ENCODE measurements at places on chromosomes 6 and 20.

DNA sequence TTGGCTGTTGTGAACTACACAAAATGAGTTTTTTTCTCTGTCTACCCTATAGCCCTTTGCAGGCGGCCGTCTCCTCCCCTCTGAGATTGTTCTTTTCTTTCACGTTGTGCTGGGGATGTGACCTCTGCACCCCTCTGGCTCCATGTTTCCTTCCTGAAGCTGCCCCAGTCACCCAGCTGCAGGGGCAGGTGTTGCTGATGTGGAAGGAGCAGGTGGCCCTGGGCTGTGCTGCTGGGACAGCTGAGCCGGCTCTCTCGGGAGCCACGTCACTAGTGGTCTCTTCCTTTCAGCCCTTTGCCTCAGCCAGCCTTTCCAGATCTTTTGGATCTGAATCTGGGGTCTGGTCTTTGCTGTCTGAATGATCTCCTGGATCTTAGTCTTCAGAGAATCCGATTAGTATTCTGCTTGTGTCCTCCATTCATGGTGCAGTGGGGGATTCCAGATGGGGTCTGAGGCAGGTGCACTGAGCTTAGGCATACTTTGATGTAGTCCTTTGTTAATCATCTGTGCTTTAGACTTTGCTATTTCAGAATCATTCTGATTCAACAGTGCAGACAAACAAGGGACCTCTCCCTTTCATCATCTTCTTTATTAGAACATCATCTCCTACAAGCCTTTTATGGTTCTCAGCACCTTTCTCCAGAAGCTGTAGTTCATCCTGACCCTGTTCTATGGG lies 31.4 kb downstream of the TMEM181 start:
- DNase-seq, result no peak

DNA sequence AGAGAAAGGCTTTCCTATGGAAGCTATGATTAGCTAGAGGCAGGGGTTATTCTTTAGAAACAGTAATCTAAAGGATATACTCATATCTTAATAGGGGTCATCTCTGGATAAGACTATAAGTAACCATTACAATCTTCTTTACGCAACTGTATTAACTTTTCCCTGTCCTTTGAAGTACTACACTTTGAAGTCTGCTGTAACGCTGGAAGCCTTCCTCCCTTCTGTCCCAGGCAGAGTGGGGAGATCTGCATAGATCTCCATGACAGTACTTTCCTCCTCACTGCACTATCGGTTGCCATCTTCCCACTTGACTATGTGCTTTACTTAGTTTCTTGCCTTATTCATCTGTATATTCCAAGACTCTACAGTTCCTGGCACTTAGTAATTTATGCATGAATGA lies 20.1 kb downstream of the SLC35B3 start:
- DNase-seq, result no peak

DNA sequence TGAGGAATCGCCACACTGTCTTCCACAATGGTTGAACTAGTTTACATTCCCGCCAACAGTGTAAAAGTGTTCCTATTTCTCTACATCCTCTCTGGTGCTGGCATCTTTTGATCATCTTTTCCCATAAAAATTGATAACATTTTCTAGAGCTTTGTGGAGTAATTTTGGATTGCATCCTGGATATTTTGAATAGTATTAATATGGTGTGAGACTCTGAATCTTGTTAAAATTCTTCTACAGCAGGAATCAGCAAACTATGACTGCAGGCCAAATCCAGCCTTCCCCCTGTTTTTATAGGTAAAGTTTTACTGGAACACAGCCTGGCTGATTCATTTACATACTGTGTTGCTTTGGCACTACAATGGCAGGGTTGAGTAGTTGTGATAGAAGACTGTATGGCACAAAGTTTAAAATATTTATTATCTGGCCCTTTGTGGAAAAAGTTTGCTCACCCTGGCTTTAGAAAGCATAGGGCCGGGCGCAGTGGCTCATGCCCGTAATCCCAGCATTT lies 15.0 kb upstream of the RNF8 start:
- no peak for DNase-seq

GRCh38 chr6:142387997-142388815 lies 86.4 kb downstream of the ADGRG6 start:
- no peak for DNase-seq

DNA sequence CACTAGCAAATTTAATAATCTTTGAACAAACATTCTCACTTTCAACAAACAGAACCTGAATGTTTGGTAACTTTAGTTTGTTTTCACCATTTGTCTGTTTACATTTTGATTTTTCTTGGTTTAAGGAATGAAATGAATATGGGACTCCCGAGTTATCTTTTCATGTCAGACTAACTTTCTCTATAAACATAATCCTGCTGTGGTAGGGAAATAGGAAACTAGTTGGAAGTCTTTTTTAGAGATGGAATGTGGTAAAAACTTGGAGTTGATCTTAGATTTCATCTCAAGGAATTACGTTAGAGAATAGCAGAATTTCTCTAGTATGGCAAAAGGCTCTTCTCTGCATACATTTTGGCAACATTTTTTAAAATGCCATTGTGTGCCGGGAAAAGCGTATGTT lies 206.5 kb downstream of the CDKAL1 start:
- DNase-seq, result no peak

- DNase-seq, result no peak
Measured at GRCh38 chr20:40689100-40689942, at the start of gene MAFB. Gene MAFB (minus strand): TSS chr20:40689236. CDS start chr20:40688850, 386 bp downstream.

DNA sequence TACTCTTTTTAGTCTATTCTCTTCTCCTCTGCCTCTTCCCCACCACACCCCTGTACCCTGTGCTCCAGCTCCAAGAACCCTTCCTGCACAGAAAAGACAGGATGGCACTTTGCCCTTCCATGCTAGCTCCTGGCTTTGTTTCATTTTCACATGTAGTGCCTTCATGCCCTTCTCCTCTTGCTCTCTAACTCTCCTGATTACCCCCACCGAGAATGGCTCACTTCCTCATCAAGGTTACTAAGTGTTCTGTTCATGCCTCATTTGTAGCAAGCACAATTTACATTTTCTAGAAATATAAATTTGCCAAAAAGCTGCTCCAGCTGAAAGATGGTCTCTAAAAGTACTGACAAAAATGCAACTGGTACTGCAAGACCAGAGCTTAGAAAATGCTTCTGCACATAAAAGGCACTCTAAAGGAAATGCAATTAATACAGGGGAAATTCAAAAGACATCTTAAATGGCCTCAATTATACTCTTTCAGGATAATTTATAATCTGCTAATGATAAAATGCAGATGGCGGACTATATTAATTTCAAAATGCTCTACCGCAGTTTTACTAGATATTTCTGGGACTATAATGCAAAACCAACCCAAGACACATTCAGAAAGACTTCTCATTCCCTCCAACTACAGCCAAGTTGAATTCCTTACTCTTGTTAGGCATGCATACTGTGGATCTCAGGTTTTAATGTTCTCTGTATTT lies 570.2 kb downstream of the PRKN start:
- no peak for DNase-seq

- DNase-seq, result no peak
Measured at GRCh38 chr20:1707588-1708449, 50.2 kb upstream of the SIRPG start.

DNA sequence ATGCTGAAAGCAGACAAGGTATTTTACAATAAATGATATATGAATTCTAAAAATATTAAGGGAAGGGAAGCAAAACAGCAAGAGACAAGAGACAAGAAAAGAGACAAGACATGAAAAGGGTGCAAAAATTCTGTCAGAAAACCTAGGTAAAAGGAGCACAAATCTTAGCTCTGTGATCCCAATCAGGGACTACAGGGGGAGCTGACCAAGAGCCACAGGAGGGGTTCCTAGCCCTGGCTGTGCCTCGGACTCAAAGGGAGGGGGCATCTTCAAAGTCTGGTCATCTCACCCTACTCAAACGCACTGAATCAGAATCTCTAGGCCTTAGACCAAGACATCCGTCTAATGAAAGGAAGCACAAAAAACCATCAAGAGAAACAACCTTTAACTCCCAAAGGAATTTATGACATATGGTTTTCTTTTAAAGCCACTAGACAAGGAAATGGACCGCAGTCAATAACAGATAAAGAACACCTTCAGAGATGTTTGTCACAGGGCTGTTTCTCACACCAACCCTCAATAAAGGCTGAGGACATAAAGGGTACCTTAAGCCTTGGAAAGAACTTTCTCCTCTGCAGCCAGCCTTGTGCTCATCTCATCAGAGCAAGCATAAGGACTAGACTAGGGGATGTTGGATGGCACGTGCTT lies 130.4 kb upstream of the CDYL start:
- DNase-seq, result no peak

- DNase-seq, result no peak
Measured at GRCh38 chr6:106145741-106146227, 59.6 kb downstream of the PRDM1 start.

DNA sequence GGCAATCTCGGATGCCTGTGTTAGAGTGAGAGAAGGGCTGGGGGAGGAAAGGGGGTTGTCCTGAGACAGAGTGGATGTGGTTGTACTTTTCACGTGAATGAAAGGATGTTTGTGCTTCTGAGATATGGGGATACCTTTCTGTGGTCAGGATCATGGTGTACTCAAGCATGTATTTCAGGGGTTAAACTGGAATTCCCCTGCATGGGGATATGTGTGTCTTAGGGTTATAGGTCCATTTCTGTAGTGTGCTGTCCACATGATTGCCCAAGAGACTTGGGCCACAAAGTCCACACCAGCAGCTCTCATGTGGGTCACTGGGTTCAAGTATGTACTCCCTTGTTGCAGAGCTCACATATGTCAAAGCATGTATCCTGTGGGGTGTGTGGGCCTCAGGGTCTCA lies 10.5 kb downstream of the SYNGAP1 start:
- no peak for DNase-seq

- no peak for DNase-seq
Measured at GRCh38 chr20:51994751-51995417, 192.6 kb upstream of the SALL4 start.

GRCh38 chr20:63161176-63161651 lies 54.7 kb downstream of the YTHDF1 start:
- DNase-seq, result no peak

Data from HS-27A (cell line).